Mesenchymal stem cell (in vitro differentiated cells and primary cell): ENCODE measurements at places on chromosomes 11 and 22.
A peak's percentile ranks its signal among the peaks of the same experiment; 100 is the strongest.

- DNase-seq: no peak
- H3K36me3 ChIP-seq: no peaks in the 10 kb centered on the region
- H3K27me3 ChIP-seq: no peaks in the 10 kb centered on the region
- no peaks in the 10 kb centered on the region for H3K4me1 ChIP-seq
- no peak overlapping the region for H3K4me3 ChIP-seq
Measured at GRCh38 chr11:60183591-60184205, 815 bp upstream of the MS4A6A start.

DNA sequence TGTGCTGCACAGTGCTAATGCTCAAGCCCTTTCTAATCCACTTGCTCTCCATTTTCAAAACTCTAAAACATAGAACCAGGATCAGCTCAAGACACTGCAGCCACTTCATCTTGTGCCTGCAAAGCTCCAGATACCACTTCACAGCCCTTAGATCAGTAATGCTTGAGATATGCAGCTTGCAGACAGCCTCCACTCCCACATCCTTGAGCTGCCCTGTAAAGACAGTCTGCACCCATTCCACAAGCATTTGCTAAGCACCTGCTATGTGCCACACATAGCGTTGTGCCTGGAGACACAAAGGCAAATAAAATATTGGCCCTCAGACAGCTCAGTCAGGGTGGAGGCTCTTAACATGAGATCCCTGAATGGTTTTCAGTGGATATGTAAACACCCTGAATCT is 192.5 kb upstream of the SNX19 start:
- H3K27ac ChIP-seq: no peak overlapping the region
- no peak overlapping the region for H3K4me3 ChIP-seq
- H3K36me3 ChIP-seq: no peaks in the 10 kb centered on the region
- no peaks in the 10 kb centered on the region for H3K4me1 ChIP-seq
- peak; percentile 14 for DNase-seq

- H3K4me1 ChIP-seq: peaks cover 22% of the 10 kb centered on the region
- no peak for DNase-seq
- H3K27ac ChIP-seq: no peak overlapping the region
- peaks cover 13% of the 10 kb centered on the region for H3K27me3 ChIP-seq
- no peak overlapping the region for H3K4me3 ChIP-seq
Measured at GRCh38 chr22:23518376-23519187, 61.5 kb downstream of the IGLL1 start.

- no peaks in the 10 kb centered on the region for H3K36me3 ChIP-seq
- H3K4me1 ChIP-seq: no peaks in the 10 kb centered on the region
- H3K4me3 ChIP-seq: no peak overlapping the region
- no peak overlapping the region for H3K27ac ChIP-seq
Measured at GRCh38 chr11:123374622-123374968, 55.5 kb upstream of the GRAMD1B start.

DNA sequence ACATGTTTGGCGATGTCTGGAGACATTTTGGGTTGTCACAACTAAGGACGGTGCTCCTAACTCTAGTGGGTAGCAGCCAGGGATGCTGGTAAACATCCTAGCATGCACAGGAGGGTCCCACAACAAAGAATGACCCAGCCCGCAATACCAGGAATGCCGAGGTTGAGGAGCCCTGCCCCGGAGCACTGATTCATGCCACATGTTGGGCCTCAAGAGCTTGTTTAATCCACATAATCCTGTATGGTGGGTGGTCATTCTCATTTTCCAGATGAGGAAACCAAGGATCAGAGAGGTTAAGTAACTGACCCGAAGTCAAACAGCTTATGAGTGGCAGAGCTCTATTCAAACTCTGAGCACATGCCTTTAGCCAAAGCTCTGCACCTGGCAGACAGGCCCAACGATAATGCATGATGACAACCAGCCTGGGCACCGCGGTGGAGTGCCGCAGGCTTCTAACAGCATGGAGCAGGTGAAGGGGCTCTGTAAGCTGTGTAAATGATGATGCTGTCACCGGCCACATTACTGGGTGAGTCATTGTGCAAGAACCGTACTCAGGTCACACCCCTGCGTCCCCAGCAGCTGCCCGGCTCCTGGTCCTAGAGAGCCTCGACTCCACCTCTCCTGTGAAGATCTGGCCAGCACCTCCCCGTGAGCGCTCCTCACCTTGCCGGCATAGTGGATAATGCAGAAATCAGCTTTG is 58.6 kb downstream of the APOL1 start:
- H3K4me3 ChIP-seq: no peak overlapping the region
- DNase-seq: peak; percentile 42
- no peaks in the 10 kb centered on the region for H3K27me3 ChIP-seq

GRCh38 chr11:67614730-67615714 is 8.3 kb downstream of the NDUFV1 start:
- H3K36me3 ChIP-seq: peaks cover 37% of the 10 kb centered on the region
- no peak overlapping the region for H3K4me3 ChIP-seq
- DNase-seq: no peak
- no peak overlapping the region for H3K27ac ChIP-seq

GRCh38 chr22:41929418-41929810 is 2.8 kb upstream of the TNFRSF13C start:
- H3K36me3 ChIP-seq: no peaks in the 10 kb centered on the region
- H3K4me3 ChIP-seq: no peak overlapping the region
- peaks cover 12% of the 10 kb centered on the region for H3K4me1 ChIP-seq
- DNase-seq: no peak
- peaks cover 12% of the 10 kb centered on the region for H3K27me3 ChIP-seq

GRCh38 chr22:41957941-41958556 is 6.1 kb downstream of the SMIM45 start:
- H3K27ac ChIP-seq: no peak overlapping the region
- H3K27me3 ChIP-seq: peaks cover 3% of the 10 kb centered on the region
- H3K4me3 ChIP-seq: no peak overlapping the region
- H3K36me3 ChIP-seq: no peaks in the 10 kb centered on the region
- DNase-seq: no peak
- peaks cover 8% of the 10 kb centered on the region for H3K4me1 ChIP-seq

DNA sequence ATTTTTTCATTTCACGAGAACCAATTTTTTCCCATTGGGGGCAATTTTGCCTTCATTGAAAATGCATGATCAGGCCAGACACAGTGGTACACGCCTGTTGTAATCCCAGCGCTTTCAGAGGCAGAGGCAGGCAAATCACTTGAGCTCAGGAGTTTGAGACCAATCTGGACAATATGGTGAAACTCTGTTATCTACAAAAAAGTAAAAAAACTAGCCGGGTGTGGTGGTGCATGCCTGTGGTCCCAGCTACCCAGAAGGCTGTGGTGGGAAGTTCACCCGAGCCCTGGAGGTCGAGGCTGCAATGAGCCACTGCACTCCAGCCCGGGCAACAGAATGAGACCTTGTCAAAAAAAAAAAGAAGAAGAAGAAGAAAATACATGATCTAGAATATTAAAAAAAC is 19.2 kb upstream of the UPK3A start:
- H3K27ac ChIP-seq: no peak overlapping the region
- H3K36me3 ChIP-seq: no peaks in the 10 kb centered on the region
- no peak for DNase-seq
- H3K27me3 ChIP-seq: no peaks in the 10 kb centered on the region
- H3K4me1 ChIP-seq: peaks cover 28% of the 10 kb centered on the region
- no peak overlapping the region for H3K4me3 ChIP-seq

GRCh38 chr22:45303181-45303580 is 6.6 kb upstream of the FAM118A start:
- H3K27me3 ChIP-seq: no peaks in the 10 kb centered on the region
- H3K4me1 ChIP-seq: no peaks in the 10 kb centered on the region
- H3K27ac ChIP-seq: no peak overlapping the region

DNA sequence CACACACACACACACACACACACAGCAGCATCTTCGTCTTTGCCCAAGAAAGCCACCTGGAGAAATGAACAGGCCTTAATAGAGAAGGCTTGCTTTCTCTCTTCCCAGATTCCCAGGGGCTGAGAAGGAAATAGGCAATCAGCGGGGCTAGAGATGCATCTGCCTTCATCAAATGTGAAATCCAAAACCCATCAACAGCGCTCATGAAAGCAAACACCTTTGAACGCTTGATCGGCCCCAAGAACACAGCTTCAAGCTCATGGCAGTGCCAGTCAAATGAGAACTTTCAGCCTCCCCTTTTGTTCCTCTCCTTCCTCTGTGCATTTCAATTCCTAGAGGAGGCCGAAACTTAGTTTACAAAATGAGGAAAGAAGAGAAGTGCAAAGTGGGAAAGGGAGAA is 122.7 kb downstream of the EFCAB6 start:
- H3K4me3 ChIP-seq: no peak overlapping the region
- no peak for DNase-seq
- H3K27me3 ChIP-seq: peaks cover 3% of the 10 kb centered on the region
- no peak overlapping the region for H3K27ac ChIP-seq

- no peak overlapping the region for H3K4me3 ChIP-seq
- no peaks in the 10 kb centered on the region for H3K27me3 ChIP-seq
- H3K4me1 ChIP-seq: no peaks in the 10 kb centered on the region
- H3K36me3 ChIP-seq: peaks cover 37% of the 10 kb centered on the region
- H3K27ac ChIP-seq: peak overlapping the region; percentile 56
- peak; percentile 23 for DNase-seq
Measured at GRCh38 chr11:74169738-74170458, 904 bp downstream of the C2CD3 start.

DNA sequence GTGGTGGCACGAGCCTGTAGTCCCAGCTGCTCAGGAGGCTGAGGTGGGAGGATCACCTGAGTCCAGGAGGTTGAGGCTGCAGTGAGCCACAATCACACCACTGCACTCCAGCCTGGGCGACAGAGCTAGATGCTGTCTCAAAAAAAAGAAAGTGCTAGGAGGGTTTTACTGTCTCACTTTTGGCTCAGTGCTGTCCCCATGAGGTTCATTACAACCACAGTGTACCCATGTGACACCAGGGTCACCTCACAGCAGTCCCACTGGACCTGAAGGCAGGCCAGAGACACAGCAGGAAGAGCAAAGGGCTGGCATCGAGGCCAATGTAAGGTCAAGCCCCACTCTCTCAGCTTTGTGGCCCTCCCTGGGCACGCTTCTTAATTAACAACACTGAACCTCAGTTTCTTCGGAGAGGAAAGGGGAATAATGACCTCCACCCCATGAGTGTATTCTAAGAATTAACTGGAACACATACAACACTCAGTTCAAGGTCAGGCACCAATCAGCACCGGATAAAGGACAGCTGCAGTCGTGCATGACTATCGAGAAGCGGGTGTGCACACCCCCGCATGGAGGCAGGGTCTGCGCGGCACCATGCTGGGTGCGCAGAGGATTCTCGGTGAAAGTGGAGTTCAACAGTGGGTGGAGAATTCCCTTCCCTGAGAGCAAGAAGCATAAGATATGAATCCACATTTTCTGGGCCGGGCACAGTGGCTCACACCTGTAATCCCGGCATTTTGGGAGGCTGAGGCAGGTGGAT is 30.9 kb upstream of the BAIAP2L2 start:
- peaks cover 12% of the 10 kb centered on the region for H3K4me1 ChIP-seq
- no peak for DNase-seq
- no peak overlapping the region for H3K27ac ChIP-seq
- no peak overlapping the region for H3K4me3 ChIP-seq

GRCh38 chr11:121063728-121064127 is 37.3 kb upstream of the TECTA start:
- DNase-seq: no peak
- no peak overlapping the region for H3K4me3 ChIP-seq
- H3K27ac ChIP-seq: no peak overlapping the region
- H3K4me1 ChIP-seq: no peaks in the 10 kb centered on the region

DNA sequence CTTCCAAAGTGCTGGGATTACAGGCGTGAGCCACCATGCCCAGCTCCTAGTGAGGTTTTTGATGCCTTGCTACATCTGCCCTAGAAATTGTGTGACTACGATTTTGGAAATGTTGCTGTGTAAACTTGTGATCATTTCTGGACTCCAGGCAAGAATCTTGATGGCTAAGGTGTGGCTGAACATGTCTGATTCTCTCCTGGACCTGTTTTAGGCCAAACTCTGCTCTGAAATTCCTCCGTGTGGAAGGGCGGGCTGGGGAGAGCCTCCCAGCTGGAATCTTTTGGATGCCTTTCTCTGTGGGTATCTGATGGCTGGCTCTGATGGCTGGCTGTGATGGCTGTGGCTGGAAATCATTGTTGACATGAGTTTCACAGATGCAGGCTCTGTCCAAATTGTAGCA is 8.2 kb downstream of the PNPLA3 start:
- peaks cover 65% of the 10 kb centered on the region for H3K36me3 ChIP-seq
- H3K4me1 ChIP-seq: peaks cover 2% of the 10 kb centered on the region
- H3K4me3 ChIP-seq: no peak overlapping the region
- H3K27ac ChIP-seq: no peak overlapping the region
- H3K27me3 ChIP-seq: no peaks in the 10 kb centered on the region

- H3K27me3 ChIP-seq: no peaks in the 10 kb centered on the region
- peak overlapping the region; percentile 45 for H3K27ac ChIP-seq
- H3K4me1 ChIP-seq: peaks cover 70% of the 10 kb centered on the region
- peaks cover 28% of the 10 kb centered on the region for H3K36me3 ChIP-seq
- peak; percentile 68 for DNase-seq
- peak overlapping the region; percentile 45 for H3K4me3 ChIP-seq
Measured at GRCh38 chr11:859394-860131, 16.9 kb downstream of the TSPAN4 start.
